ENCODE measurements at places on chromosomes 2 and 18.

DNA sequence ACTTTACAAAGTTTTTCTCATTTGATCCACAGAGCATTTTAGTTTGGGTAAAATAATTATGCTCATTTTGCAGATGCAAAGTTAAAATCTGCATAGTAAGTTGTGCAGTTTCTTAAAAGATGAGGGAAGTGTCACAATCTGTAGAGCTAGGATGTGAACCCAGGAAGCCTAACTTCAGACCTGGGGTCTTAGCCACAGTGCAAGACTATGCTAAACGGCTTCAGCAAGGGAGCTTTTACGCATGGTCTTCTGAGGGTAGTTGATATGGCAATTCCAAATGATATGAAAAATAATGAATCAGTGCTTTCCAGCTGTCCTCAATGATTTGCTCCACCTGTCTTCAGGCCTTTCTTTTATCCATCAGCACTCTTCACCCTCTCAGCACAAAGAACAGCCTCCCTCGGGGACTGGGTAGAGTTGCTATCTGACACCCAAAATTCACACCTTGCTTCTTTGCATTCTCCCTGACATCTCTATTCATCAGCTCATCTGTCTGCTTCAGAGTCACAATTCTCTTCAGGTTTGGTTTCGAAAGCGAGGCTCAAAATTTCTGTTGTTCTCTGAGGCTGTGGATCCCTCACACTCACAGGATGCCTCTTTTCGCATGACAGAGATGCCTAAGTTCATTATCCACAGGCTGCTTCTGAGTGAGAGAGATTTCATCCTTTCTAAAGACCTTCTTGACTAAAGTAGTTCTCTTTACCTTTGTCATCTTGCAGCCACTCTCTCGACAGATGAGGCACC, 302.5 kb downstream of the NRXN1 start:
- peak; percentile 32 for DNase-seq

GRCh38 chr18:8705238-8705960, at the start of gene MTCL1:
Gene MTCL1, plus strand, starts transcription at chr18:8705556. Its CDS starts 105 bp downstream, at chr18:8705661.
- peak; percentile 25 for DNase-seq

GRCh38 chr2:226707499-226707898, 92.1 kb downstream of the IRS1 start:
- DNase-seq = no peak

DNA sequence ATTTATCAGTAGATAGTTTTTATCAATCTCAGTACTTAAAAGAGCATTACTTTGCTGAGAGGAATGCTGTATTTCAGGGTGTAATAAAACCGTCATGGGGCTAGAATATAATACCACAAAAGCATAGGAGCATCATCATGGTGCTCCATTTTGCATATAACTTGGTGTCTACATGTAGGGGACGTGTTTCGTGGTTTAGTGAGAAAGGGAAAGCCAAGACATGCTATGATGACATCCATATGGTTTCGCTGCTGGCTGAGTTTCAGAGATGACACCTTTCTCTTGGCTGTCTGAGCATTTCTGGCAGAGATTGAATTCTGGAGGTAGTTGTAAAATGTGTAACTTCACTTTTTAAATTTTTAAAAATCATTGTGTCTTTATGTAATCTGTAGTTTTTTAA, 32.4 kb downstream of the WDR43 start:
- DNase-seq = no peak

GRCh38 chr2:118929059-118929458, 12.9 kb upstream of the MARCO start:
- no peak for DNase-seq

- DNase-seq = no peak
Observed at GRCh38 chr2:127154396-127154795, 47.4 kb upstream of the BIN1 start.

GRCh38 chr2:190628591-190629319, 20.1 kb upstream of the NAB1 start:
- DNase-seq = no peak

DNA sequence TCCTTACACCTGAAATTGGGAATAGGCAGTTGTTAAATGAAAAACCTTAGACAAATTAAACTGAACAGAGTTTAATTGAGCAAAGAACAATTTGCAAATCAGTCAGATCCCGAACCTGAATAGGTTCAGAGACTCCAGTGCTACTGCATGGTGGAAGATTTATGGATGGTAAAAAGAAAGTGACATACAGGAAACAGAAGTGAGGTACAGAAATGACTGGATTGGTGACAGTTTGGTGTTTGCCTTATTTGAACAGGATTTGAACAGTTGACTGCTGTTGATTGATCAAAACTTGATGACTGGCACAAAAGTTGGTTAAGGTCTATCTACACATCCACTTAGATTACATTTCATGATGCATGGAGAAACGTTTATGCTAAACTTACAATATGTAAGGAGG, 248.8 kb downstream of the HNMT start:
- no peak for DNase-seq

DNA sequence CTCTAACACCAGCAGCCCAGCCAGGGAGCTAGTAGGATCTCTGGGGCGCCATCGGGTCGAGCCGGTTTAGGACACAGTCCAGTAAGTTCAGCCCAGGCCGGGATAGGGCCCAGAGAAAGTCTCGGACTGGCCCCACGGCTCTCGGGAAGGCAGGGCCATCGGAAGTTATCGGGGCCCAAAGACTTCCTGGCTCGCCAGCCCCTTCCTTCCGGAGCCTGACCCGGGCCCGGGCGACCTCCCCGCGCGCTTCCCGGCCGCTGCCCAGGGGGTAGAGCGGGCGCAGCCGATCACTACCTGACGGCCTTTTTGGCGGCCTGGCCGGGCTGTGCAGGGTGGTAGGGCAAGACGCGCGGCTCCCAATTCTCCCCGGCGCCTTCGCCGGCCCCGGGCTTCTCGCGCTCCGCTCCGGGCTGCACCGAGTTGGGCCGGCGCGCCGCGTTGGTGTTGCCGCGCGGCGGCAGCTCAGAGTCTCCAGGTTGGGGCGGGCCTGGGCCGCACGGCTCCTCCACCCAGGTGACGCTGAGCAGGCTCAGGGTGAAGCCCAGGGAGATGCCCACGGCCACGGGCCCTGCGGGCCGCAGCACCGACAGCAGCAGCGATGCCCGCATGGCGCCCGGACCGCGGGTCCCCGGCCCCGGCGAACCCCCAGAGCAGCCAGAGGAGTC, 546 bp downstream of the CHPF start:
- no peak for DNase-seq

GRCh38 chr2:15435474-15435873, 125.7 kb downstream of the NBAS start:
- no peak for DNase-seq

GRCh38 chr2:132725748-132726147, 55.7 kb upstream of the LYPD1 start:
- peak; percentile 88 for DNase-seq

GRCh38 chr2:5932556-5933469, 240.6 kb downstream of the SOX11 start:
- peak; percentile 18 for DNase-seq

- peak; percentile 13 for DNase-seq
Observed at GRCh38 chr2:36618381-36618780, 20.4 kb upstream of the FEZ2 start.

DNA sequence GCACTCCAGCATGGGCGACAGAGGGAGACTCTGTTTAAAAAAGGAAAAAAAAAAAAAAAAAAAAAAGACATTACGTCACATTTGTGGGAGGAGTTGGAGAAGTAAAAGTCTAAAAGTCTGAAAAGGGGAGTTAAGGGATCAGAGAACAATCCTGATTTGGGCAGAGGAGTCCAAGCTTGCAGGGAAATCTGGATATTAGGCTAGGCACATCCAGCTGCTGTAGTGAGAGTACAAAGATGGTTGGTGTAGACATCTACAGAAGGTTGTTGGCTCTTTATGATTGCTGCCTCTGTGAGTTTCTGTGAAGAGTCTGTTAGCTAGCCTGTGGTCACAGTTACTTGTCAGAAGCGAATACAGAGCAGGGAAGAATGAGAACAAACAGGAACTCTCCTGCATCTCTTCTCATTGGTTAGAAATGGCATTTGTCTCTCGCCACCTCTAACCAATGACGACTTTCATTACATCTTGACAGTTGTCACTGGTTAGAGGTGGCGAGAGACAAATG, 3.3 kb upstream of the OSBPL6 start:
- DNase-seq = no peak

DNA sequence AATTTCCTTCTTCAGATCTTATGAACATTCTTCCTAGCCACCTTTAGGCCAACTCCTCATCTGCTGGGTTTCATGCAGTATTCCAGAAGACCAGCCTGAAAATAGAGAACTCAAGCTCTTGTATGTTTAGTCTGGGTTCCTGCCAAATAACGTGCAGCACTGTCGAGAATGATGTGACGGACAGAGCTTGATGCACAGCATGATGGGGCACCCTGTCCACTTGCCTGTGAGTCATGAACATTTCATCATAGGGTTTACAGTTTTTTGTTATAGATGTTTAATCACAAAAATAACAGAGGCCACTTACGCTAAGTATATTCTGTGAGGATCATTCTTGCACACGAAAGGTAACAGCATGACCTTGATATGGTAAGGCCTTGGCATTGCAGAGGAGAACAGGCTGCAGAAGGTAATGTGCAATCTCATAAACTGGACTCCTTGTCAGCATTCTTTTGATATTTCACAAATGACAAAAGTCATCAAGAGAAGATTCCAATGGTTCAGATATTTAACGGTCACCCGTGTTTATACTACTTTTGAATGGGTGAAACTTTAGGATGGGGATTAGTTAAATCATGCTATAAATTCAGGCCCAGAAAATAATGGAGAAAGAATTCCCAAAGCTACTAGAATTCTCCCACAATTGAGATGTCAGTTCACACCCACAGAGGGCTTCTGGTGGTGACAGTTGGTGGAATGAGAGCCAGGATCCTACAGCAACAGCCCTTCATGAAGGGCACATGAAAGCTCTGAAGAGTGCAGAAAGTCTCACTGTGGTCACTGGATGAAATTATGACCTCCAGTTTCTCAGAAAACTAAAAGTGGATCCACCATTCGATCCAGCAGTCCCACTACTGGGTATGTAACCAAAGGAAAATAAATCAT, 396.1 kb upstream of the RAB12 start:
- no peak for DNase-seq

- DNase-seq = no peak
Observed at GRCh38 chr2:120177001-120177621, 46.1 kb downstream of the TMEM185B start.

DNA sequence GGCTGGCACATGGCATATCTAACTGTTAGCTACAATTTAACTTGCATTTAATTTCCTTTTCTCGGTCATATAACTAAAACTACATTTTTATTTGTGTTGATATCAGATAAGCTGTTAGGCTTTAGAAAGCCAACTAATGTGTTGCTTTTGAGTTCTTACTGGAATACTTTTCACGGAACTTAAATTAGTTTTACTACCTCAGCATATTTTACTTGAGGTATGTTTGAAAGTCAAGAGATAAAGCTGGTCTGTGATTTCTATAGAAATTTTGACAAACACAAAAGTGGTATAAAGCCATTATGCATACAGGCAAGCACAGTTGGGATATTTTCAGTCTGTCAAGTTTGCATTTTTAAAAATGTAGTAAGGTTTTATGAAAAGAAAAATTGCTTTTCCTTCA, 162.6 kb downstream of the ZNF804A start:
- no peak for DNase-seq

GRCh38 chr2:50181212-50181611, 850.7 kb downstream of the NRXN1 start:
- no peak for DNase-seq

DNA sequence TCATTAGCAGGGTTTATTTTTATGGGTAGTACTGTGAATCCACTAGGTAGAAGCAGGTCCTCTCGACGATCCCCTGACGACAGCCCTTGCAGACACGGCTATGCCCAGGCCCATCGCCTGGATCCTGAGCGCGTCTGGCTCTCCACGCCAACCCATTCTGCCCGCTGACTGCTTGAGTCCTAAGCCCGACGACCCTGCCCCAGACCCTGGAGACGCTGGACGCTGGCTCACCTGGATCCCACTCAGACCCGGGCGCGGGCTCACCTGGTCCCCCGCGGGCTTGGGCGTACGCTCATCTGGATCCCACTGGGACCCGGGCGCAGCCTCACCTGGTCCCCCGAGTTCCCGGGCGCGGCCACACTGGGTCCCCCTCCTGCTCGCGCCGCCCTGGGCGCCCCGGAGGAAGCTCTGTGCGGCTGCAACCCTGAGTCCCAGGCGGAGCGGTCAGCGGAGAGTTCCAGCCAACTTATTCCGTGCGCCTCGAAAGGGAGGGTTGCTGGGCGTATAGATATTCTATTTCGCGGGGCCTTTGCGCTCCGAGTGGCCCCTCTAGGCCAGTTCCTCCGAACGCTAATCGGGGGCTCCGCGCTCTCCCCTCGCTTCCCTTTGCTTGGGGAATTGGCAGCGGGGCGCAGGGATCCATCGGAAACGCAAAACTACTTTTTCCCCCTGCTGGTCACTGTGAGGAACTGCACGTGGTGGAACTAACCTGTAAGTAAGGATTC, 22.4 kb upstream of the RMP24 start:
- DNase-seq = peak; percentile 64

- DNase-seq = no peak
Observed at GRCh38 chr18:30694773-30695172, 347.8 kb downstream of the DSC3 start.

- no peak for DNase-seq
Observed at GRCh38 chr2:2455151-2455550, 124.1 kb upstream of the MYT1L start.
